Iris pigment epithelial cell (primary cell): ENCODE measurements at places on chromosomes 1 and 21.
A peak's percentile ranks its signal among the peaks of the same experiment; 100 is the strongest.

DNA sequence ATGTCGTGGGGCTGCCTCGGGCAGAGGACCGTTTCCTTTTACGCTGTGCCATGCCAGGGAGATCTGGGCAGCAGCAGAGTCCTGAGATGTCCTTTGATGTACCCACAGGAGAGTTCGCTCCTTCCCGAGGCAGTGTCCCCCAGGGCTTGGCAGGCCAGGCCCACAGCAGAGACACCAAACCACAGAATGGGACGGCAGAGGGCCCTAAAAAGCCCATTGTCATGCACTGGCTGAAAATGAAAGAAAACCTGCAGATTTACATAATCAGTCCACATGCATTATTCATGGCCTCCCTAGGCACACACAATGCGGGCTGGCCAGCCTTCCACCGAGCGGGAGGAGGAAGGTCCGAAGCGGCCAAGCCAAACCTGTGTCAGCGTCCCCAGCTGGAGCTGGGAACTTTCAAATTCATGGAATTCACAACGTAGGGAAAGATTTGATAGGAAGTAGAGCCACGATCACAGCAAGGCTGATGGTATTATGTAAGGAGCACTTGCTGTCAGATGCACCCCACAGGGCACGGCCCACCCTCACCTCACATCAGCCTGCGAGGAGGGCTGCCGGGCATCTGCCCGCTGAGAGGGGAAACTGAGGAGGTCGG, 25.3 kb upstream of the EFHD2 start:
- DNase-seq = no peak

GRCh38 chr21:25997788-25998611, 172.6 kb downstream of the APP start:
- peak; percentile 8 for DNase-seq

DNA sequence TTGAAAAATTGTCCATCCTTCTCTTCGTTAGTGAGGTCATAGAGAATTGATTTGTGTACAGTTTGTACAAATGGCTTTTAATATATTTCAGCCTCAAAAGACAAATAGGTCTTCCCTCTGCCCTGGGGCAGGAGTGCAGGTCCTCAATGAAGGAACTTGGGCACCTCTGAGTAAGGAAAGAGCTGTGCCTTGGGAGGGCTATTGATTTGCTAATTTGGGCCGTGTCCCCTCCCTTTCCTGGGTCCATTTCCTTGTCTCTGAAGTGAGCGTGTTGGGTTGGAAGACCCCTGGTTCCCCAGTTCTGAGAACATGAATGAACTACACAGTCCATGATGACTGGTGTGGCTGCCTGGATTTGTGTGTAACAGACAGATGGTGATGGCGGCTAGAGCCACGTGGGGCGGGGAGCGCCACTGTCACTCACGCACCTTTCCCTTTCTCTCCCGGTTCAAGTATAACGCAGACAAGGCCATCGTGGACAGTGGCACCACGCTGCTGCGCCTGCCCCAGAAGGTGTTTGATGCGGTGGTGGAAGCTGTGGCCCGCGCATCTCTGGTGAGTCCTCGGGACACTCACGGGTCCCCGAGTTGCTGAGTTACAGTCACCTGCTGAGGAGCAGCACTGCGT, 71.0 kb upstream of the FAM3B start:
- no peak for DNase-seq

DNA sequence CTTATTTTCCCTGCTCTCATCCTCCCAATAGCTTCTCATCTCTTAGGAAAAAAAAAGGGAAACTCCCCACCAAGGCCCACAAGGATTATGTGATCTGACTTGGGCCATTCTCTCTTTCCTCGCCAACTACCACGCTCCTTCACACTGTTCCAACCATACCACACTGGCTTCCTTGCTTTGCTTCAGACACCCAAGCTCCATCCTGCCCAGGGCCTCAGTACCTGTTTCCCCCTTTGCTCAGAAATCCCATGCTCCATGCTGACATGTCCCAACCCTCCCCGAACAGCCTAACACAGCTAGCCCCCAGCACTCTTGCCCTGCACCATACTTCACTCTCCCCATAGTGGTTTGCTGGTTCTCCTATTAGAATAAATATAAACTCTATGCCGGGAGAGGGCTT, 39.2 kb downstream of the MAB21L3 start:
- no peak for DNase-seq

- no peak for DNase-seq
Observed at GRCh38 chr1:152486400-152487006, 24.1 kb upstream of the LCE5A start.

DNA sequence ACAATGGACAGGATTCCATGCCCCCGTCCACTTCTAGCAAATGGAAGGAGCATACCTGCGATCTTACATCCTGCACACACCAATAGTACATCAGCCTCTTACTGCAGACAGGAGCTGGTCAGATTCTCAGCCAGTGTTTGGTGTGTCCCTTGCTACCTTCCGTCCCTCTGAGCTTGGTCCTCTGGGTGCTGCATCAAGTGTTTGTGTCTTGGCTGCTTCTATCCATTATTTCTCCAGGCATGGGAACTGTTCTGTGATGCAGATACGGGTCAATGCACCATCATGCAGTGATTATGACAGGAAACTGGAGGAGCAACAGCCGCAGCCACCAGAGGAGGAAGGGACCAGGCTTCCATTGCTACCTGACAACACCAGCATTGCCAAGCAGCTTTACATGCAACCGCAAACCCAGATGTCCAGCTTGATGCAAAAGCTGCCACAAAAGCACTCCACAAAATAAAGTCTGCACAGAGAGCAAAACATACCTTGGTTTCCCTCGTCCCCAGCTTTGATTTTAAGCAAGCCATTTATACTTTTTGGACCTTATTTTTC, 21.9 kb upstream of the OVAAL start:
- no peak for DNase-seq

DNA sequence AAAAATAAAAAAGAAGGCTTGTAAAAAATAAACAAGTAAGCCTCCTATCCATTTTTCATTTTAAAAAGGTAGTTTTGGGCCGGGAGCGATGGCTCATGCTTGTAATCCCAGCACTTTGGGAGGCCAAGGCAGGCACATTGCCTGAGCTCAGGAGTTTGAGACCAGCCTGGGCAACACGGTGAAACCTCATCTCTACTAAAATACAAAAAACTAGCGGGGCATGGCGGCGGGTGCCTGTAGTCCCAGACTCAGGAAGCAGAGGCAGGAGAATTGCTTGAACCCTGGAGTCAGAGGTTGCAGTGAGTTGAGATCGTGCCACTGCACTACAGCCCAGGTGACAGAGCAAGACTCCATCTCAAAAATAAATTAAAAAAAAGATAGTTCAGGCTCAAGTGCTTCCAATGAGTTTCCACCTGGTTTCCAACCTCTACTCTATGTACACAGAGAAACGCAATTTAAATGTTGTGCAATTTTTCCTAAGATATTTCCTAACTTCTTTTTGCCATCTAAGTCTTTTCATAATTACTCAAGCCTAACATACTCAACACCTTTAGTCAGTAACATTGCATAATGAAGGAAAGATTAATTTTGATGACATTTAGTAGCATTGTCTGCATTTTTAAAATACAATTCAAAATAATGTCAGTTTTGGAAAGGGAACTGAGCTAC, 106.3 kb downstream of the KCNT2 start:
- no peak for DNase-seq

DNA sequence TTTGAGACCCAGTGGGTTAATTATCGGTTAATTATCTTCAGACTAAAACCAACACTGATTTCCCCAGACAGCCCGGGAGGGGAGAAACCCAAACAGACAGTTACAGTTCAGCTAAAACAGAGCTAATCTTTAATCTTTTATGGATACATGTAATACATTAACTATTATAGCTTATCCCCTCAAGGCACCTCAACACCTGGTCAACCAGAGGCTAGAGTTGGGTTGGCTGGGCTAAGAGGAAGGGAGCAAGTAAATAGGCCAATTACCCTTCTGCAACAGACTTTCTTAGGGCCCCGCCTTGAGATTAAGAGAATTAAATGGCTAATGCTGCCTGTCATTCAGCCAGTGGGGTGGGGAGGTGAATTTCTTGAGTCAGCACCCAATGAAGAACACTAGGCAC, 6.6 kb upstream of the MED18 start:
- no peak for DNase-seq
